ENCODE measurements at places on chromosomes 12 and 14.

DNA sequence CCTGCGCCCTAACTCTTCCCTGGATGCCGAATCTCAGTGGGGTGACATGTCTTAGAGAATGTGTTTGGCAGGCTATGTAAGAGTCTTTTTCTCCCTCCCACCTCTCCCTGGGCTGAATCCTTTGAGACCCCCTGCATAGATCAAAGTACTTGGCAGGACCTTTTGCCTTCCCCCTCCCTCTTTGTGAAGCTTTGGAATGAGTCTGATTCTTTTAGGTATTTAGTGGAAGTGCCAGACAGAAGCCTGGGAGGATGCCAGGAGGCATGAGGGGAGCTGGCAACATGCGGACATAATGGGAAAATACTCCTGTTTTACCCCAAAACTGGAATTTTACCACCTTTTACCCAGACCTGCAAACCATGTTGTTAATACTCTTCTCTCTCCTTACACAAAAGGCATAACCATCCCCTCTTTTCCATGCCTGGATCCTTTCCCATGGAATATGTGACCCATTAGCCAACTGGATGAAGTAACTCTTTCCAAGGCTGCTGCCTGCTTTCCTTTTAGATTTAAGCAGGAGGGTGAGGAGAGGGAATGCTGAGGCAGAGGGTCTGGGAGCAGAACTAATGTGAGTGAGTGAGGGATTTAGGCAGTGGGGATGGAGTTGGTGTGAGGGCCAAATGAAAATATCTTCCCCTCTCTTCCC, 41.7 kb downstream of the TTLL5 start:
- no peak for DNase-seq

DNA sequence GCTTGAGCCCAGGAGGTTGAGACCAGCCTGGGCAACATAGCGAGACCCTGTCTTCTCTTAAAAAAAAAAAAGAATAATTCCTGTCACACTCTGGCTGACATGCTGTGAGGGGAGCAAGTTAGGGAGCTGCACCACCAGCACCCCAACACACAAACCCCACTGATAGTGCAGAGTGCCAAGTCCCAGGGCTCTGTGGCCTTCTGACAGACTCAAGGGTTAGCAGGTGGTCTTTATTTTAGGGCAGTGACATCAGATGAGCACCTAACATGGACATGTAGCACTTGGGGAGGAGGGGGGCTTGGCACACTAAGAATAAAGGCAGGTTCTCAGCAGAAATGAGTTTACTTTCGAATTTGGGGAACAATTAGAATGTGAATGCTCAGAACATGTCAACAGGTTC, 6.8 kb downstream of the USP5 start:
- no peak for DNase-seq

DNA sequence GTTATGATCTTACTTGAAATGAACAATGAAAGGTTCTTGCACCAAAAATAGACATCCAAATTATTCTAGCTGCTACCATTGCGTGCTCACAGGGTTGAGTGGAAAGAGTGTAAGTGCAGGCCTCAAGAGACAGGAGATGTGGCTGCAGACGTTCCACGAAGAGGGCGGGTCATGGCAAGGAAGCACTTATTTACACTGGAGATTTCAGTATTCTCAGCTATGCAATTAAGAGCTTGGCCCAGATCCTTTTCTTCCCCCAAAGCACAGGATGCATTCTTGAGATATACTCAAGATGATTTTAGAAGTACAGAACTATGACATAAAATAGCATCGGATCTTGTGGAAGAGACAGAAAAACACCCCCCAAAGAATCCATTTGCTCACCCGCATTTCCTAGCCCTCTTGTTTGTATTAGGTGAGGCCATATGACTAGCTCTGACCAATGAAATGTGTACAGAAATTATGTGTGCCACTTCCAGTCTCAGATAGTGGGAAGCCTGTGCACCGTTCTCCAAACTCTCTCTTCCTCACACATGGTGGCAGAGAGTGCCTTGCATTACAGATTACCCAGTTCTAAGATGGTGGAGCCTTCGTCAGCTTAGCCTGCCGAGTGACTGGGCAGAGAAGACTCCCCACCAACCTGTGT, 261.4 kb downstream of the TTC8 start:
- DNase-seq = no peak

DNA sequence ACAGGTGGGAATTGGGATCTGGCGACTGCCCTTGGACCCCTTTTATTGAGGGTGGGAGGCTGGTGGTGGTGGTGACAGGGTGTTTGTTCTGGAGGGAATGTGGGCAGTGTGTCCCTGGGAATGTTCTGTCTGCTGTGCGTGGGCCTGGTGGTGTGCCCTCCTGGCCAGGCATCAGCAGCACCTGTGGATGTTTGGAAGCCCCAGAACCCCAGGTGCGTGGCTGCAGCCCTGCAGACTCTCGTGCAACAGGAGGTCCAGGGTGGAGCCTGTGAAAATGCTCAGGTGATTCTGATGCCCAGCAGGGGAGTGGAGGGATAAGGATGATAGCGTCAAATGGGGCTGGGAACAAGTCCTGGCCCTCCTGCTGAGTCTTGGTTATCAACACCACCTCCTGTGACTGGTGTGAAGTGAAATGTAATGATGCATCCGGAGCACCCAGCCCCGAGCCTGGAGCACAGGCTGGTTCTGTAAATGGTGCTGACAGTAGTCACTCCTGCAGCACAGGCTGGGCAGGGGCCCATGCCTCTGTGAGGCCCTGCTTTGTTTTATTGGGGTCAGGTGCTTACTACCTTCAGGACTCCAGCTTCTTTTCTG, 176.6 kb downstream of the TSPAN9 start:
- DNase-seq = no peak

GRCh38 chr12:110670161-110670701, 18.7 kb downstream of the HVCN1 start:
- DNase-seq = peak; percentile 37

- no peak for DNase-seq
These were observed 1.0 kb upstream of the VRTN start for GRCh38 chr14:74347097-74347794.

- DNase-seq = no peak
These were observed 24.5 kb downstream of the ATG14 start for GRCh38 chr14:55387121-55387520.

DNA sequence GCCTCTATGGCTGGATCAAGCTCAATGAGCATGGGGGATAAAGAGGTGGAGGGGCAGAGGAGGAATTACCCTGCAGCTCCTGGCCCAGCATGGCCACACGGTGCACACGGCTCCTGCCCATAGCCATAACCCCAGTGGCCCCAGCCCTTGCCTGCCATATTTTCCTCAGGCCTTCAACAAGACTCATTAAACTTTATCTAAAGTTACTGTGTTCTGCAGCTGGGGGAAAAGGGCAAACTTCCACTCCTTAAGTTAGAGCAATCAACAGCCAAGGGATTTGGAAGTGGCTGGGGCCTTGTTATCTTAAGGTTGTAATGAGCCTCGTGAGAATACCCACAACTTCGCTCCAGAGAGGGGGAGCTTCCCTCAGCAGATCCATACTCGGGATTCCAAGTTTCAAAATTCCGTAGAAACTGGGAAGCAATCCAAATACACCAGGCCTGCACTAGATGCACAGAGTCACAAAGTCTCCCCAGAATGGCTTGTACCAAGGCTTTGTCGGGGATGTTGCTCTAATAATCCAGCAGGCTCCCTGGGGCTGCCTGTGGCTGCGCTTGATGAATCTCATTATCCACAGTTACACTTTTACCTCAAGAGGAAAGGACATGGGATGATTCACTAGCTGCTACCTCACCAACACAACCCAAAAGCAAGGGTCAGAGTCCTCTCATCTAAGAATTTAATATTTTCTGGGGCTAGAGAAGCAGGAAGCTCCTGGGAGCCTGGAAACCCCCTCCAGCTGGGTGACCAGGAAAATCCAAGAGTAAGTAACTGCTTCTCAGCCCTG, 13.0 kb upstream of the OR6J1 start:
- peak; percentile 53 for DNase-seq
